Muscle of leg (tissue), 16 donors: ENCODE measurements at places on chromosomes 3 and 15. TPM values are rescaled to one million over a fixed set of nuclear protein-coding genes. Genes with fewer than 3 reads are reported as not detected.

GPD1L gene
- polyA plus RNA-seq = 43.9 TPM

CD276 gene
- 117 TPM for polyA plus RNA-seq

RAB6B gene
- 10.8 TPM for polyA plus RNA-seq

DNA sequence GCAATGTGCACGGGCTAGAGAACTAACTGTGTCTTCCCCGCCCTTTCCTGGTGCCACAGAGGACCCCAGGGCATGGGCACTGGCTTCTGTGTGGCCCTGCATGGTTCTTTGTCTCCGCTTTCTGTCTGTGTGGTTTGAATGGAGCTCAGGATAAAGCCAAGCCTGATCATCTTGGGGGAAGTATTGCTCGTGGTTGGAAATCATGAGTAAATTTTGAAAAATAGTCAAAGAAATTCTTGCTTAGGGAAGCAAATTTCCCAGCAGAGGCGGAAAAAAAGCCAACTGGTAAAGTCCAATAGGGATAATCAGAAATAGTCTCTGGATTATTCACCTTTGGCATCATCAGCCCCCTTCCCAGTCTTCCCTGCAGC, 55.4 kb downstream of the MAGEF1 start:
- DNase-seq = peak; percentile 94

DNA sequence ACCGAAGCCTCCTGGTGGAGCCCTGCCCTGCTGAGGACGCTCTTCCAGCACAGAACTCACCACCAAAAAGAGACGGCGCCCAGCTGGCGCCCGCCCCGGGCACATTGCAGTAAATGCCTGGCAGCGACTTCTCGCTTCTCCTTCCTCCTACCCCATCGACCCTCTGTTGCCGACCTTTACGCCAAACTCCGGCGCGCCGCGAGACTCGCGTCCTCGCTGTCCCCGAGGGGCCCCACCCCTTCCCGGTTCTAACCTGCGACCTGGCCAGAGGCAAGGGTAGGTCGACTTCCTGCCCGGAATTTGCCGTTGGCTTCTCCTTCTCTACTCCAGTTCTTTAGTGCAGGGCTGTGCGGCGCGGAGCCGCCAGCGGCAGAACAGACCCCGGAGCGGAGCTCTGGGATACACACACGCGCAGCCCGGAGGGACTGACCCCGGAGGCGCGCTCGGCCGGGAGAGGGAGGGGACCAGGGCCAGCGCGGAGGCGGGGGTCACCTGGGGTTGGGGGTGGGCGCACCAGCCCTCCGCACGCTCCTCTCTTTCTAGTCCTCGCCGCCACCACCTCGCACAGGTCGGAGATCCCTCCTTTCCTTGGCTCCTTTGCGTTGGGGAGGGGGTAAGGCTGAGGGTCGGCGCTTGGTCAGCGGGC, 226.6 kb upstream of the AZI2 start:
- DNase-seq = peak; percentile 34
